ENCODE measurements at places on chromosomes 7 and 10. TPM values are rescaled to one million over a fixed set of nuclear protein-coding genes. Genes with fewer than 3 reads are reported as not detected.

The OR13A1 gene
- total RNA-seq, result not detected

The CNNM1 gene
- under 0.01 TPM for total RNA-seq

The IFIT1 gene
- total RNA-seq, result 12.7 TPM

The PTPN20 gene
- total RNA-seq, result 0.92 TPM

The ASB15 gene
- not detected for total RNA-seq

Measured in aortic smooth muscle cell (primary cell).